Activated CD4-positive, CD25-positive, alpha-beta regulatory T cell (primary cell): ENCODE measurements at places on chromosomes 1 and 21.

GRCh38 chr1:6016191-6016865 lies 24.1 kb upstream of the NPHP4 start:
- DNase-seq, result no peak

DNA sequence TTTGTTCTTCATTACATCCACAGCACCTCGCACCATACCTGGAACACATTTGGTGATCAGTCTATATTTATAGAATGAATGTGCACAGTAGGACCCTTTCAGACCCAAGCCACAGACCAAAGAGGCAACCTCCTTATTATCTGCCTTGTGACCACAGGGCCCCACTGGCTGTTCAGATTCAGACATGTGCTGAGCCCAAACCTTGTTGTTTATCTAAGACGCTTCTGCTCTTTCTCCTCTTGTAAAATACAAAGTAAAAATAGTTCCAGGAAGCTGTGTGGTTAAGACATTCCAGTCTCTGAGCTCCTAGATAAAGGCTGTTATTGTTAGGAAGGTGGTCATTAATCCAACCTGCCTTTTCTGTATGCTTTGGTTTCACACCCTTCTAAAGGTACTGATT lies 3.6 kb upstream of the SCMH1 start:
- no peak for DNase-seq

GRCh38 chr1:6519935-6520671 lies 28.6 kb upstream of the PLEKHG5 start:
- DNase-seq, result no peak

GRCh38 chr1:8663090-8663802 lies 154.2 kb downstream of the RERE start:
- DNase-seq, result no peak
